ENCODE measurements at places on chromosomes 3 and 15.

GRCh38 chr3:69972672-69973071, 26.9 kb upstream of the SAMMSON start:
- DNase-seq = no peak

- no peak for DNase-seq
Observed at GRCh38 chr15:28992336-28992864, 106.6 kb downstream of the APBA2 start.

GRCh38 chr3:96175500-96175899, 638.9 kb upstream of the EPHA6 start:
- DNase-seq = no peak

DNA sequence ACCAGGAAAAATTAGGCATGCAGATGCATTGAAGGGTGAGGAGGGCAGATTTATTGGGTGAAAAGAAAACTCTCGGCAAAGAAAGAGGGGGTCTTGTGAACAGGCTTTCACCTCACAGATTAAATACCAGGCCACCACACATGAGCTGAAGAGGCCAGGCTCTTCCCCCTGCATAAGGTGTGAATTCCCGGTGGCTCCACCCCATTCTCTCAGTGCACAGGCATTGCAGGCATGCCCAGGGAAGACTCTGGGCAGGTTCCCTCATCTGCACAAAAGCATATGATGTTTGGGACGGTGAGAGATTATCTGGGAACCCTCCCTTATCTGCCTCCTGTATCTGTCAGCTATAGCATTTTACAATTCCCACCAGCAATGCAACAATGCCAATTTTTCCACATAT, 7.2 kb upstream of the SLC35G2 start:
- DNase-seq = no peak

DNA sequence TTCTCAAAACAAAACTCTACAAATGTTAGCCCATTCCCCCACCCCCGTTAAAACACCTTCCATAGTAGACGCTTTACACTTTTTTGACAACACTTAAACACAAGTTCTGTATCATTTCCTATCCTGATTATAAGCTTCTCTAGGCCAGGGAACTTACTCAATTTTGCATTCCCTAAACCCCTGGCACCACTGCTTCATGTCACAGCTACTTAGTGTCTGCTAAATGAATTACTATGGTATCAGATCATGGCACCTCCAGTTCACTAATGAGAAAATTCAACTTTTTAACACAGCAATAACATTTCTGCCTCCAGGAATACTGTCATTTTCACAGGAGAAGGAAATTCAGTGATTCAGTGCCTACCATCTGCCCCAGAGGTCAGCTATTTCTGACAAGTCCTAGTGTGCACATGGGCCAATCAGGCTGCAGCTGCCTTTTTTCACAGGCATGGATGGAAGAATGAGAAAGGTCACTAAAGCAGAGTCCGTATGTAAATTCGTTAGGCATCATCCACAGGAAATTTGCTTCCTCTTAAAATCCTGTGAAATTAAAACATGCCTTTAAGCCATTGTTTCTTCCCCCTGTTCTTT, 18.5 kb downstream of the SFMBT1 start:
- DNase-seq = no peak

DNA sequence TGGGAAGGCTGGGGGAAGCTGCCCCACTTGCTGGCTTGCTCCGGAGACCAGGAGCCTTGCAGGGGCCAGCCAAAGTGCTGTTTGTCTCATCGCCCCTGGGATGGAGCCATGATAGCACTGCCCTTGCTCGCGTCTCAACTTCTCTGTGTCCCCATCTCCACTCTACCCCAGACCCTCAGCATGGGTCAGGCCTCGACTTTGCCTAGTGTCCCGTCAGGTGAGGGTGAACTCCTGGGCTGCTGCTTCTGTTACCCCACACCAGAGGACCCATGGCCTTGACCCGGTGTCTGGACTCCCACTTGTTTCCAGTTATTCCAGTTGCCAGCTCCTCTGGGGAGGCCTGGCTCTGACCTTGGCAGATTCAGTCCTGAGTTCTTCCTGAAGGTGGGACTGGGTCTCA, 36.5 kb upstream of the DUSP7 start:
- no peak for DNase-seq

GRCh38 chr3:66416556-66417304, 84.1 kb downstream of the LRIG1 start:
- DNase-seq = no peak

DNA sequence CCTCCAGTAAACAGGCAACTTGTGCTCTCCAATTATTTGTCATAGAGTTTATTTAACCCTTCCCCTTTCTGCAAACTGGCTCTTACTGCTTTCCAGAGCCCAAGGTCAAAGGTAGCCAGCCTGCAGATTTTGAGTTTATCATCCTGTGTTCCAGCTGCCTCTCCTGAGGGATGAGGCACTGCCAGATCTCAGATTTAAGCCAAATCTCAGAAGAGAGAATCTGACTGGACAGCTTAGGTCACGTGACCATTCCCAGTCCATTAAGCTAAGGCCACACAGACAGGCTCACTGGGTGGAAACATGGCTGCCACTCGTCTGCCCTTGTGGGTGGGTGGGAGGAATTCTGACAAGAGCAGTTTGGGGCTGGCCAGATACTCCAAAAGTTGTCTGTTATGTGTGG, 8.6 kb upstream of the SIAH2 start:
- no peak for DNase-seq

DNA sequence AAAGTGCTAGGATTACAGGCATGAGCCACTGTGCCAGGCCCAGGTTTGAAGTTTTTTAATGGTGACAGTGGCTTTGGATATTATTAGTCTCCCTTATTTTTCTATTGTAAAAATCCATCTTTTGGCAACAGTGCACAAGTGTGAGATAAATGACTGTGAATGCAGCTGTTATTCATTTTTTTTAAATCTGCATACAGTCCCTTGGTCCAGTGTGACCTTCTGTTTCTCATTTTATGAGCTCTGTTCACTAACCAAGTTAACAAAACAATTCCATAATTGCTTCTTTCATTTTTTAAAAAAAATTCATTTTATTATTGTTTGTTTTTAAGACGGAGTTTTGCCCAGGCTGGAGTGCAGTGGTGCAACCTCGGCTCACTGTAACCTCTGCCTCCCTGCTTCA, 381.8 kb downstream of the NAALADL2 start:
- no peak for DNase-seq

GRCh38 chr3:10273702-10274305, 18.9 kb downstream of the GHRL start:
- DNase-seq = peak; percentile 47

DNA sequence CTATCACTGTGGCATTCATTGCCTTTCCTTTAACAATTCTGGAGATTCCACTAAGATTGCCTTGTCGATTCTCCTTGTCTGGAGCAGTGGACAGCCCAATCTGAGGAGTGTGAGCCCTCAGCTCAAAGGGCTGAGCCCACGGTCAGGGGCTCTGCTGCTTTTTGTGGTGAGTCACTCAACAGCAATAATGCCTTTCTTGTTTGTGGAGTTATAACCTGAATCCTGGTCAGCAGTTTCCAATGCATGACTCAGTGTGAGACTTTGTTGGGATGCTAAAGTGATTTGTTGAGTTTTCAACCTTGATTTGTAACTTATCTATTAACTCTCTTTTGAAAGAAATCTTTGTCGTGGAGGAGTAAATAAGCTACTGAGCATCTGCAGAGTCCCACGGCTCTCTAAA, 183.5 kb downstream of the TJP1 start:
- DNase-seq = no peak

All from NCI-H69 (cell line).